ENCODE measurements at places on chromosomes 3 and 15.

DNA sequence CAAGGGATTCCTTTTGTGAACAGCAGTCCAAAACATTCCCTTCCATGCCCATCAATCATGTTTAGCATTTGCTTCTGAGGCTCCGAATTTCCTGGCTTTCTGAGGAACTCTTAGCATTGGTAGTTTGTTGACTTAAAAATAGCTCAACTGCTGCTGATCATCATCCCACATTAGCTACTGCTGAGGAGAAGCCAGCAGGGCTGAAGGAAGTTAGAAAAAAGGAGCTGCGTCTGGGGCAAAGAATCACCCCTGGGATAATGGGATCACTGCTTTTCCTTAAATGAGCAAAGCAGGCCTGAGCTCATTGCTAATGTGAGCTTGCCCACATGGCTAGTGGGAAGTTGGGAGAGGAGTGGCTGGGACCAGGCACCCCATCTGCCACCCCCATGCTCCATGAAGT lies 39.8 kb downstream of the CYP19A1 start:
- no peak for DNase-seq

GRCh38 chr3:116391296-116392201 lies 53.7 kb downstream of the LSAMP start:
- DNase-seq, result no peak

DNA sequence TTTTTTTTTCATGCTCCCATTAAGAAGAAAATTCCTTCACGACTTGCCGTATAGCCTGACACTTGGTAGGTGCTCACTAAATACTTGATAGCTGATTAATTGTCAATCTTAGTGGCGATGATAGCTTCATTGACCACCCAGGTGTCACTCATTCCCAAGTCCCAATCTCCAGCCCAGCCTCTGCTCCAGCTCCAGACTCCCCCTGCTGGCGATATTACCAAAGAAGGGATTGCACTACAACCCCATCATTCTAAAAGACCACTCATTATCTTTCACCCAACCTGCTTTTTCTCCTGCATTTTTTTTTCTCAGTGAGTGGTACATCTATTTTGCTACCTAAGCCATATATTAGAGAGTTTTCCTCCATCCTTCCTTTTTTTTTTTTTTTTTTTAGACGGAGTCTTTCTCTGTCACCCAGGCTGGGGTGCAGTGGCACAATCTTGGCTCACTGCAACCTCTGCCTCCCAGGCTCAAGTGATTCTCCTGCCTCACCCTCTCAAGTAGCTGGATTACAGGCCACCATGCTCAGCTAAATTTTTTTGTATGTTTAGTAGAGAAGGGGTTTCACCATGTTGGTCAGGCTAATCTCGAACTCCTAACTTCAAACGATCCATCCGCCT lies 19.5 kb upstream of the COMMD2 start:
- no peak for DNase-seq

GRCh38 chr3:50165910-50166538 lies 10.9 kb downstream of the SEMA3F start:
- DNase-seq, result peak; percentile 89

- no peak for DNase-seq
Measured at GRCh38 chr15:100277087-100277855, 64.5 kb downstream of the ADAMTS17 start.

DNA sequence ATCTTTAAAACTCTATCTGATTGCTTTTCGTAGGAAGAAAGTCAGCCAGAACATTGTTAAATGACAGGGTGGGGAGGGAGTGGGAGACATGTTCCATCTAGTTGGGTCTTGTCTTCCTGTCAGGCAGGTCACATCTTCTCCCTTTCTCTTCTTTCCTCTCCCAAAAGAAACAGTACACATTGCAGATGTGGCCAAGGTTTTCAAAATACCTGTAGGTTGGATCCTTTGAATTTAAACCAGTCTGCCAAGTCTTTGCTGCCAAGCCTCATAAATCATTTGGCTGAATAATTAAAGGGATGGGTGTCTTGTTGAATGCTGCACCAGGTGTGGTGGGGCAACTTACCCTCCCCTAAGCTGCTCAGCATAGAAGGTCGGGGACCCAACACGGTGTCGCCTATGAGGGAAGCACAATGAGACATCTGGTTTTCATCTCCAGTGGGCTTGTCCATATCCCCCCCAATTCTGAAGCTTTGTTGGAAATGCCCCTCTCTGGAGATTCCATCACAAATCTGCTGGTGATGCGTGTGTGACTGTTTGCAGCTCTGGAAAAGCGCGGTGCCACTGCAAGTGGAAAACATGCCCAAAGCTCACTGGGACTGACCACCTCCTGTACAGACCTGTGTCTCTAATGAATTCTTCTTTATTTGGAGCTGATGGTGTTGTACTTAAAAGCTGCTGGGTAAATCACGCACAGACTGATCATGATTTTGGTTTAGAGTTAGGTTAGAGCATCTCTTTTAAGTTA lies 112.6 kb downstream of the FILIP1L start:
- DNase-seq, result no peak

DNA sequence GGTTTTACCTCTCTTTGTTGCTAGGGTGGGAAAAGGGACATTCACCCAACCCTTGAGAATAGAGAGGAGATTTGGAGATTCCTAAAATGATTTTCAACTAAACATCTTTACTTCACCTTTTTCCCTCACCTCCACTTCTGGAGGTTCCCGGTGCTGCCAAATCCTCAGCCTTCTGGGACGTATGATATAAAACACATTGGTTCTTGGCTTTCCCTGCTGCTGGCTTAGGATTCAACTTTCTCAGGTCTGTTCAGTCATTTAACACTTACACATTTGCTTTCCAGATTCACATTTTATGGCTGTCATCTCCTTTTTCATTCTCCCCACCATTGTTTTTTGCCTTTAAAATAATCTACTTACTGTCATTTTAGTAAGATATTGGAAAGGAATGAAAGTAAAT lies 106.6 kb downstream of the PIK3R4 start:
- DNase-seq, result no peak

DNA sequence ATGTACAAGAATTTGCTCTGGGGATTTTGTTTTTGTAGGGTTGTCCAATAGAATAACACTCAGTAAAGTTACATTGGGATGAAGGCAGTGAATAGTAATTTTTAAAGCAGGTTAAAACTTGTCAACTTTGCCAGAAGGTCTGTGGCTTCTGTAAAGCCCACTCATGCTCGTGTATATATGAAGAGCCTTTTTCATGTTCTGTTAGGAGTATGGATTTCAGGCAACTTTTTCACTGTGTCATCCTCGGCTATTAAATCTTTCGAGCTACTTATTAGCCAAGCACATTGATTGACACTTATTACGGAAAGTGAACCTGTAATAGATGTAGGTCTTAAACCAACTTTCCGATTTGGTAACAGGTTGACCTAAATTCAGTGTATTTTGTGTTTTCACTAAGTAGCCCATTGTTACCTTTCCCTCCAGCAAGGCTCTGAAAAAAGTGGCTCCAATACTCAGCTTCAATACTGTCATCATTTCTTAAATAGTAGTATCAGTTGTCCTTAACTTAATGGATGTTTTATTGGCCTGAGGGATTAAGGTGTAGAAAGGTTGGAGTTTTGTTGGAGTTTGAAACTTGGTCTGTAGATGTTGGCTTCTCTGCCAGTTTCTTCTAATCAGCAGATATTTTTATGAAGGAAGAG lies 1.7 kb downstream of the PAK2 start:
- no peak for DNase-seq

DNA sequence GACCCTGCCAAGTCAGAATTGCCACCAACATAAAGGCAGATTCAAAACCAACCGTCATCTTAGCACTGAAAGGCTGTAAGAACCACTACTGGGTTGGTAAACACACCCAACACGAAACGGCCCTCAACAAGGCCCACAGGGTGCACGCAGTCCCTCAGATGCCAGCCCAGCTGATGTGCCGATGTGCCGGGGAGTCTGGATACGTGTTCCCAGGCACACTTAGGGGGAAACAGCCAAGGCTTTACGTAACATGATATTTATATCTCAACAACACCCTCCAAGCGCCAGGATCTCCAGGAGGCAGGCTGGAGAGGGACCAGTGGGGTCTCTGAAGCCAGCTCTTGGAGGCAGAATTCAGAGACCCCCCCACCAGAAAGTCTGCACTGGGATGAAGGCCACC lies 14.2 kb downstream of the POC1A start:
- no peak for DNase-seq

DNA sequence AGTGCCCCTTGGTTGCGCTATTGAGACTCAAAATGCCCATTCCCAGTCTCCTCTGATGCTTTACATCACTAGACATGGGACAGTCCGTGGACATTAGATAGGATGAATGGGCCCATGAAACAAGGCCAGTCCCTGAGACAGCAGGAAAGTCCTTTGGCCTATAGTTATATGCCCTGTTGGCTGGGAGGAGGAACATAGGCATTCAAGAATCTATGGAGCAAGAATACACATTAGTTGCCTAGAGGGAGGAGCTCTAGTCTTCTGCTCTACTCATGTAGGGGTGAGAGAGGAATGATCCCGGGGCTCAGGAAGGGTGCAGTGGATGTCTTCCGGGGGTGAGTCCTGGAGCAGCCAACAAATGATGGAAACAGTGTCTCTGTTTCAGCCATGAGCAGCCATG lies 58.0 kb upstream of the LRTM1 start:
- DNase-seq, result no peak

DNA sequence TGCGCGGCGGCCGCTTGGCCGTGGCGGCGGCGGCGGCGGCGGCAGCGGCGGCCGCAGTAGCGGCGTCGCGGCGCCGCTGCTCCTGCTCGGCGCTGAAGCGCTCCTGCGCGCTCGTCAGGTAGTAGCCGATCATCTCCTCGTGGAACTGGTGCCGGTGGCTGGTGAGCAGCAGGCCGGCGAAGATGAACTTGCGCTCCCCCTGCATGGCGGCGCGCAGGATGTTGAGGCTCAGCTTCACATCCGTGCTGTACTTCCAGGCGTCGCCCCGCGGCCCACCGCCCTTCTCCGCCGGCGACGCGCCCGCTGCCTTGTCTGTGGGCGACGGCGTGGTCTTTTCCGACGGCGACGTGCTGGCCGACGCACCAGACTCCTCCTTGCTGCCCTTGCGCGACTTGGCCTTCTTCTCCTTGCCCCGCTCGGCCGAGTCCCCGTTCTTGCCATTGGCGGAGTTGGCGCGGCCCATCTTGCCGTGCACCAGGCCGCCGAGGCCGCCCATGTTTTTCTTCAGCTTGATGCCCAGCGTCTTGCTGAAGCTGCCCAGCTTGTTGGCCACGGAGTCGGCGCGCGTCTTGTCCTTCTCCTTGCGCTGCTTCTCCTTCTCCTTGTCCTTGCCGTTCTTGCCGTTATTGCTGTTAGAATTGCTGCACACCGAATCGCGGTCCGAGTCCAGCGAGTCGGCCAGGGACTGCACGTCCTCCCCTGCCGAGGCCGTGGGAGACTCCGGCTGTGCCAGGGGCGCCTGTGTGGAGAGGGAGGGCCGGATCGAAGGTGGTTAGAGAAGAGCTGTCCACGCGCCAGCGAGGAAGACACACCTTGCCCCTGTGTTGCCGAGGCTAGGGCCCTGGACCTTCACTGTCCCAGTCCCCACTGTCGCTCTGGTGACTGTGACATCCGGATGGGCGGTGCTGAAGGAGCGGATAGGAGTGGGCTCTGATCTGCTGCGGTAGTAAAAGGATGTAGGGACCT lies 157.6 kb downstream of the KLF13 start:
- DNase-seq, result no peak

GRCh38 chr3:90145094-90145860 lies 1037.9 kb downstream of the EPHA3 start:
- DNase-seq, result no peak

GRCh38 chr15:101667881-101668280 lies 15.7 kb upstream of the TM2D3 start:
- DNase-seq, result no peak

DNA sequence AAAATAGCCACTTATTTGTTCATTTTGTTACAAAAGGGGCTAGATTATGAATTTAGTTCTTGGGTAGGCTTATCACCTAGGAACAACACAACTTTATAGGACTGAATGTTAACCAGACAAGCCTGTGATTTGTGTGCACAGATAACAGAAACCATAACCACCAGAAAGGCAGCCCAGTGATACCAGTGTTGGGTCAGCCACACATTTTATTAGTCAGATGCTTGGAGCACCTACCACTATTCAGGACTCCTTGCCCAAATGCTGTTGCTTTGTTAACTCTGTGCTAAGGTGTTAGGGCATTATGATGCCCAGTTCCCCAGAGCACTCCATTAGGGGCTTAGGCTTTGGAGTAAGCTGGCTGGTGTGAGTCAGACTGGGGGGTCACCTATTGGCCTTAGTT lies 22.5 kb downstream of the PLCL2 start:
- no peak for DNase-seq

- DNase-seq, result no peak
Measured at GRCh38 chr3:187042346-187042745, 97.0 kb downstream of the RPL39L start.

DNA sequence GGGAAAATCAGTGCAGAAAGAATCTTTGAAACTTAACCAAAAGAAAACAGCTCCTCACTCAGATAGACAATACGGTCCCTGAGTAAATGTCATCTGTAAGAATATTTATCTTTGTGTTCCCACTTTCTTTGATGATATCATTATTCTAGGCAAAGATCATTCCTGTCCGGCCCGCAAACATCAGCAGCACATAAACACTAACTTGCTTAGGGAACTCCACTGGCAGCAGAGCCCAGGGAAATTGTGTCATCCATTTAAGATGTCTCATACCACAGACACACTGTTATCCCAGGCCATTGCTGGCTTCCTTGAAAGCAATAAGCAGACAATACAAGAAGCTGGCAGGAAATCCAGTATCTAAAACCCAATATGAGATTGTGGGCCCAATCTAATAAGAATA lies 20.1 kb upstream of the CD96 start:
- no peak for DNase-seq

DNA sequence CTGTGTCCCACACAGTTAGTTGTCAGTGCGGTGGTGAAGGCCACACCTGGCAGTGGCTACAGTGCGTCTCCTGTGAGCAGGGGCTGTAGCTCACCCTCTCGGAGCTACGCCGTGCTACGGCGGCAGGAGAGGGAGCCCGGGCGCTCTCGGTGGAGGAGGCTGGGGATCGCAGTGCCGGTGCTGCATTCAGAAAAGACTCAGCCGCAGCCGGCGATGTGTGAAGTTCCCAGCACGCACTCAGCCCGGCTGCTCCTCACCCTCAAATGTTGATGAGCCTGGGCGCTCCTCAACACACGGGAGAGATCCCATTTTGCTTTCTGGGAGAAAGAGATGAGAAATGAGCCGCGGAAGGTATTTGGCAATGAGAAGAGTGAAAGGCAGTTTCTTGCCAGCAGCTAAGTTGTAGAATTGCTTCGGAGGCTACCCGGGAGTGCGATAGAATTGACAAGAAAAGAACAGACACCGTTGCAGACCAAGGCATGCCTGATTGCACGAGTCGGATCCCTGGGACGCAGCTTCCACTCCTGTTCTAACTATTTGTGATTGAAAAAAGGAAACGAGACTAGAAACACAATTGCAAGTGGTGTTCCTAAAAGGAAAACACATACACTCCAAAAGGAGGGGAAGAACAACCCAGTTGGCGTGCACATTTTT lies at the start of gene UNC13C:
Gene UNC13C (plus strand): TSS at position 189 of the 654 bp plus-strand sequence. CDS start 34,463 bp downstream, outside the sequence.
- peak; percentile 70 for DNase-seq

- no peak for DNase-seq
Measured at GRCh38 chr3:42434777-42435380, 24.5 kb upstream of the LYZL4 start.

GRCh38 chr15:38477637-38478036 lies 23.7 kb downstream of the FAM98B start:
- no peak for DNase-seq

GRCh38 chr15:69881302-69881670 lies 216.4 kb downstream of the TLE3 start:
- no peak for DNase-seq

Data from tibial artery (tissue), 4 donors.